ENCODE measurements at places on chromosomes 12 and 14.

DNA sequence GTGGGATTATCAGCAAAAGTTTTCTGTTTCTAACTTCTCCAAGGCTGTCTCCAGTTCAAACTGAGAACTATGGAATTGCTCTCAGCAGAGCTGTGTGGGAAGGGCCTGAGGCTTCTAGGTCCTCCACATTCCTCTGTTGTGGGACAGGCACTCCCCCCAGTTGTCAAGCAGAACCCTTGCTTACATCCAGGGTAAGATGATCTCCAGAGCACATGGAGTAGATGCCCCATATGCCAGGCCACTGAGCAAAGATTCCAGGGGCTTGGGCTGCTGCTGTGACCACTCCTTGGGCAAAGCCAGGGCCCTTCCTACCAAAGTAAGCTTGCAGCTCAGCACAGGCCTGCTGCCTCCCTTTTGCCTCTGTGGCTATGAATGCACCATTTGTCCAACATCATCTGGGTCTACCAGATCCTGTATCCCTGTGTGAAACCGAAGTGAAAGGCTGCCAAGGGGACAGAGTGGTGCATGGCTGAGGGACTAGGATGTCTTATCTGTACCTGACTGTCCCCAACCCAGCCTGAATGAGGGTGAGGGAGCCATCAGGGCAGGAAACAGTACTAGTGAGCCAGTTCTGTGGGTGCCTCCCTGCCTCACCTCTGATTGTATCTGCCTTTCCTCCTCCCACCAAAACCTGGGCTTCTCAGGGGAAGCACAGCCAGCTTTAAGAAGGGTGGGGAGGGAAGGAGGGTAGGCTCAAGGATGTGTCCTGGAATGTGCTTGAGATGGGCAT is 13.1 kb upstream of the ESPL1 start:
- DNase-seq = no peak

DNA sequence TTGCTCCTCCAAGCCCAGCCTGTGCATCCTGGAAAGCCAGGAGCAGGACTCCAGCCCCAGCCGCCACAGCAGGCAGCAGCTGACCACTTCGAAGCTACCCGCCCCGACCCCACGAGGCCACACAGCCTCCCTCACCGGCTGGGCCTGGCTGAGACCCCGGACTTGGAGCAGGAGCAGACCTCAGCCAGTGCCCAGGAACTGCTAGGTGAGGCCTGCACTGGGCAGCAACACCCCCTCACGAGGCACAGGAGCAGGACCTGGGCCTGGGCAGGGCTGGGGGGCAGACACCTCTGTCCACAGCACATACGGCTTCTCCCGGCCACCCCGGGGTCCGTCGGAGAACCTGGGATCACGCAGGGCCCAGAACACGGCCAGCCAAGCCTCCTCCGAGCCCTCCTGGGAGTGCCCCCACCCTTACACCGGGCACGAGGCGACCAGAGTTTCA is 137.4 kb upstream of the C14orf180 start:
- DNase-seq = no peak

DNA sequence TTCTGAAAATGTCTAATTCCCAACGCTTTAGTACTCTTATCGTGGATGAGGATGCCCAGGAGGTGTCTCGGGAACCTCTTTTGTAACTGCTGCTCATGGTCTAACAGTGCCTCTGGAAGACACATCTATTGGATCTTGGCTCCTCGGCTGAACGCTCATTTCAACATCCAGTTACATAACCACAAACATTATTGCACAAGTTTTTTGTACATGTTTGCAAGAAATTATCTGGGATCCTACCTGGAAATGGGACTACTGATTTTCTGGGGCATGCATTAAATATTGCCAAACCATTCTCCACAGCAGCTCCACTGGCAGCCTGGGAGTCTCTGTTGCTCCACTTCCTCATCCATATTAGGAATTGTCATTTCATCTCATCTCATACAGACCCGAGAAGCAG is 117.5 kb upstream of the EVL start:
- no peak for DNase-seq

- no peak for DNase-seq
These were observed 159.3 kb upstream of the FOXN3 start for GRCh38 chr14:89576145-89576927.

DNA sequence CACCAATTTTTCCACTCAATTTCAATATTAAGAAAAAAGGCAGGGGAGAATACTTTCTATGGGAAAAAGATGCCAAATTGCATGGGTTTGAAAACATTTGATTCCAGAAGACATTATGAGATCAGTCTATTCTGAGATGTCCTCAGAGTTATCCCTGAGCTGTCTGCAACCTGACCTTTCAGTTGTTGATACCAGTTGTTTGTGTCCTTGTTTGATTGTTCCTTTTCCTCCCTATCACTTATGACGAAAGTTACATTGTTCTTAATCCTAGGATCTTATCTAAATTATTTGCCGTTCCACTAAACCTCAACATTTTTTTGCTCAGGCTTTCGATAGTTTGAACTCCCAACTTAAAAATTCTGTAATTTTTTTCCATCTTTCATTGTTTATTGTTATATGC is 336.3 kb upstream of the NOVA1 start:
- DNase-seq = no peak

GRCh38 chr14:51884086-51884927 is 23.9 kb downstream of the GNG2 start:
- no peak for DNase-seq

DNA sequence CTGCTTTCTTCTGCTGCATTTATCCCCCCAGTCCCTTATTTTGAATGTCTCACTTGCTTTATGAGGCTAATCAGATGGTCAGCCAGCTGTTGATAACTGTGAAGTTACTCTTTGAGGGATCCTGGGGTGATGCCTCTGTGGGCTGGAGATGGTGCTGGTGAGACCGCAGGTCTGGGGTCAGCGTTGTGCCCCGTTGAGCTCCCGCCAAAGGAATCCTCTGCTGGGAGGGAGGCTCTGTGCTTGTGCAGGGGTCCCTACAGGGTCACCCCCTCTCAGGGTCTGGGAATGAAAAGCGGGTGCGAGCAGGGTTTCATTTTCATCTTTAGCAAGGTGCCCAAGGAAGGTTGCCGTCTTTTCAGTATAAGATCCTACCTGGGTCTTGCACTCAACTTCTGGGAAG is 161.2 kb upstream of the RTL1 start:
- no peak for DNase-seq

DNA sequence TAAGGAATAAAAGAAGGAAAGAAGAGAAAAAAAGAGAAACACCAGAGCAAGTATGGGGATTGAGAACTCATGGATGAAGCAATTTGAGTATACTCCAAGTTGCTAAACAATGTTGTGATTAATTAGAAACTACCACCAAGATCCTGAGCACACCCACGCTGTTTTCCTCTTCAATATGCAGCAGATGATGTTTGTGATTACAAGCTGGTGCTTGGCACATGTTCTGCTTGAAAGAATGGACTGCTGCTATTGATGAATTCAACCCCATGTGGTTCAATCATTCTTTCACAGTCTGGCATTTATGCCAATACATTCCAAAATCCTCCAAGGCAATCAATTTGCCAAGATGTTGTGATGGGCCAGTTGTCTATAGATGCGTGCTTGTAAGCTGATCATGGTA is 146.8 kb downstream of the SLC2A13 start:
- no peak for DNase-seq

DNA sequence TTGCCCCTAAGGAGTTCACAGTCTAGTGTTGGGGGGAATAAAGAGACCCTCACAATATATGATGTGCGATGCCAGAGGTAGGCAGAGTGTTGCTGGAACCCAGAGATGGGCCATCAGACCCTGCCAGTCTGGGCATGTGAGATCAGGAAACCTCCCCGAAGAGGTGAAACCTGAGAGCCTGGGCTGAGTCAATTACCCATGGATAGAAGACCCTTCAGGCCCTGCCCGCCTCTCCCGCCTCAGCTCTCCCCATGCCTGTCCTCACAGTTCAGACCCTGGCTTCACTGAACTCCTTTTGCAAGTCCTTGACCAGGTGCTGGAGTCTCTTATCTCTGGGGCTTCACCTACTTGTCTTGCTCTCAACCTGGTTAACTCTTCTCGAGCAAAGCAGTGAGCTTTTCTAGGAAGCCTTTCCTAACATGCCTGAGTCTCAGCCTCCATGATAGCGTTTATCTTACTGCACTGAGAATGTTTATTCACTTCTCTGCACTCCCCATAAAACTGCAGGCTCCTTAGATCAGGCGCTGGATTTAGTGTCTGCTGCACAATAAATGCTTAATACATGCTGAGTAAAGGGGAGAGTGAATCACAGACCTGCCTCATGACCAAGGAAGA is 19.6 kb downstream of the ALDH1L2 start:
- DNase-seq = no peak

- no peak for DNase-seq
These were observed 76.1 kb upstream of the HECTD1 start for GRCh38 chr14:31283578-31284252.

- no peak for DNase-seq
These were observed 6.6 kb downstream of the FGF6 start for GRCh38 chr12:4438834-4439596.

Data from stimulated activated naive CD4-positive, alpha-beta T cell (primary cell).